Left lung (tissue), 14 donors: ENCODE measurements at places on chromosomes 6 and 20. TPM values are rescaled to one million over a fixed set of nuclear protein-coding genes. Genes with fewer than 3 reads are reported as not detected.
A peak's percentile ranks its signal among the peaks of the same experiment; 100 is the strongest.

DNA sequence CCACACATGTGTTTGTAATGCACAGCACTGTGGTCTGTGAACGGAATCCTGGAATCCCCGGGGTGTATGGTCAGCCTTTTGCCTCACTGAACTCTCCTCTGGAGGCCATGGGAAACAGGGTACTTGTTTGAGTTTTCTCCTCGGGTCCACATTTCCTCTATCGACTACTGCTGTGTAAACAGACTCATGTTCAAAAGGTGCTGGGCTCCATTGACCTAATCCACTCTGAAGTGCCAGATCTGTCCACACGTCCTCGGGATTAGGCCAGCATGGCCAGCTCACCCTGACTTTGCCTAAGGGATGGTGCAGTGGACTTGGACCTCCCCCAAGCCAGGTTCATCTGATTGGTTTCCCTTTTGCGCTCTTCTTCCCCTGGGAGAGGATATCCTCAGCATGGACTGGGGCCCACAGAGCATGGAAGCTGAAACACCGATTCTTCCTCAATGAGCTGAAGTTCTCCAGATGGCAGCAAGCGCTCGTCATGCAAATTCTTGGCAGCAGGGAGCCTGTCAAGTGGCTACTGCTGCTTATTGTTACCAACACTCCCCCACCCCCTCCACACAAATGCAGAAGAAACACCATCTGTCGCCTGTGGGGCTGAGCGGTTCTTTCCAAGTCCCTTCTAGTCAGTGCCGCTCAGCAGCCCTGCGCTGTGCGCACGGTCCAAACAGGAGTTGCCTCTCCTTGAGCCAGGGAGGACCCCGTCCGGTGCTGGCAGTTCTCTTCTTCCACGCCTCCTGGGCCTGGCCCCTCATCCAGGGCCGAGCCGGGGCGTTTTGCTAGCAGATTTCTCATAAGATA, 292.6 kb upstream of the MARCKS start:
- DNase-seq = peak; percentile 70

DNA sequence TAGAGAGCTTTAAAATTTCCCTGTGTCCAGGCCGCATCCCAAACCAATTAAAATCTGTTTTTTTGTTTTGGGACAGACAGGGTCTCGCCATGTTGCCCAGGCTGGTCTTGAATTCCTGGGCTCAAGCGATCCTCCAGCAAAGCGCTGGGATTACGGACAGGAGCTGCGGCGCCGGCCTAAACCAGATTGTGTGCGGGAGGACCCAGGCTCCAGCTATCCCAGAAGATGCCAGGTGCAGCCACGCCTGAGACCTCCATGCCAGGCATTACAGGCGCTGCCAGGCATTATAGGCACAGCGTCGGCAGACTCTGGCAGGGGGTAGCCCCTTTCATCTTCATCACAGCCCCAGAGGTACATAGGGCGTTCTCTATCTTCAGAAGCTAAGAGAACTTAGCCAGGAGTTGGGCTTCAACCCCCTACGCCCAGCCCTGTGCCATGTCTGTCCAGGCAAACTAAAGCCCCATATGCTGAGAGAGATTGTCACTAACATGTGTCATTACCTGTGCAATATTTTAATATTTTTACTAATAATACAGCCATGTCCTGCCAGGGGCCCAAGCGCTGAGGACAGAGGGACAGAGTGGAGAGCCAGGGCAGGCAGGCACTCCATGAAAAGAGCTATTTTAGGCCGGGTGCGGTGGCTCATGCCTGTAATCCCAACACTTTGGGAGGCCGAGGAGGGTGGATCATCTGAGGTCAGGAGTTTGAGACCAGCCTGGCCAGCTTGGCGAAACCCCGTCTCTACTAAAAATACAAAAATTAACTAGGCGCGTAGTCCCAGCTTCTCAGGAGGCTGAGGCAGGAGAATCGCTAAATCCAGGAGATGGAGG, 9.8 kb upstream of the GRM4 start:
- DNase-seq = no peak

DNA sequence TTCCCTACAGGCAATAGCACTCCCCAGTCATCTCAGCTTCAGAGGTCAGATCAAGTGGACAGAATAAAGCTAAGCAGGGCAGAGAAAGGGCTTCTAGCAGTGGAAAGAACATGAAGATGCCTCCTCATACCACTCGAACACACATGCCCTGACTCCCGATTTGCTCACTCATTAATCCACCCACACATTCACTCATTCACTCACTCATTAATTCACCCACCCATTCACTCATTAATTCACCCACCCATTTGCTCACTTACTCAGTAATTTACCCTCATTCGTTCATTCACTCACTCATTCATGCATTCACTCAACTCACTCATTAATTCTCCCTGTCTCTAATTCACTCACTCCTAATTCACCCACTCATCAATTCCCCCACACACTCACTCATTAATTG, 43.9 kb downstream of the HNF4A start:
- DNase-seq = no peak

- peak; percentile 61 for DNase-seq
These were observed 69.6 kb downstream of the HFE start for GRCh38 chr6:26156850-26157250.

DNA sequence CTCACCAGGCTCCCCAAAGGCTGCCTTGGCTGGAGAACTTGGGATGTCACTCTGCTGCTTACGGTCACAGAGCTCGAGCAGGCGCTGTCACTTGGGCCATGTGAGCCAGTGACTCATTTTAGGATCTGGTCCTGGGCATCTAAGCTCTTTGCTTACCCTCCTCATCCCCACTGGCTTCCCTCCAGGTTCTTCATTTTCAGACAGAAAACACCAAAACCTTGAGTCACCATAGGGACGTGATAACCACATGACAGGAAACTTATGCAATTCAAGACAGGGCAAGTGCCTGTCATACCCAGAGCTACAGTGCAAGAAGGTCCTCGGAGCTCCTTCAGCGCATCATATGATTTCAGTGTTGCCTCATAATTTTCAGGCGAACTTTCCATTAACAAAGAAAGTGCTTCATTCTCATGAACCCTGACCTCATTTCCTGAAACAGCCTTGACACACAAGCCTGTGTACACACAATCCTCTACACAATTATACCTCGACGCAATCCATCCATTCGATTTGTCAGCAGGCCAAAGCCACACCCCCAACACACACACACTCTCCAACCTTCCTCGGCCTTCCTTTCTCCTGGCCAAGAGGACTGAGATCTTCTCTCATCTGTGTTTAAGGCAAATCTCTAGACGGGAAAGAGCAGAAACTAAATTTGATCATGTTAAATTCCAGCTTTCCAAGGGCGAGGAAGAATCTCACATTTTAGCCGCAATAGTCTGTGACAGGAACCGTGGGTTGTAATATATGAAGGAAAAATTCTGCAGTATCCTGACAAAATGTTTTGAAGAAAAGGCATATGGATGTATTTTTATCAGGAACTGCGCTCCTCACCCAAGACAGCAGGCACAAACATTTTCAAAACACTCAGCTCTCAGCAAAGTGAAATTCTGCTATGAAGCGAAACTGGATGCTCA, 25.3 kb downstream of the TBC1D7 start:
- peak; percentile 90 for DNase-seq

- peak; percentile 87 for DNase-seq
These were observed 10.7 kb downstream of the TRERF1 start for GRCh38 chr6:42440778-42441696.

Gene LTB
- 3.1 TPM for polyA plus RNA-seq
